ENCODE measurements at places on chromosomes 3 and 15.

- no peak for DNase-seq
Measured at GRCh38 chr3:134803051-134803505, 8.0 kb downstream of the EPHB1 start.

DNA sequence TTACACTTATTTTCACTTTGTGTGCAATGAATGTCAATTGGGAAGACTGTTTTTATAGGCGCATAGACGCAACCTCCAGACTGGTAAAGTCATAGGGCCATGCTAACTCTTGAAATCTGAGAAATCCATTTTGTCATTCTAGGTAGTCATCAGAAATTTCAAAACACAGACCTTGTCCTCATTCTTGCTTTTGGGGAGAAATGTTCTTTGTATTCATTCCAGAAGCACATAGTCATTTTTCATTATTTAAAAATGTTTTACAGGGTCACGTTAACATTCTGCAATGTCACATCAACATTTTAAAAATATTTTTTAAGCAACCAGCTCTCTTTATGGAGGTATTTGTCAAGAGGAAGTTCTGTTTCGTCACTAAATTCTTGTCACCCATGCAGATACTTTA is 898.4 kb downstream of the PDCD6IP start:
- DNase-seq = no peak

- DNase-seq = no peak
Measured at GRCh38 chr3:195255176-195255500, 15.8 kb downstream of the XXYLT1 start.

GRCh38 chr3:195443391-195443989 is 670 bp upstream of the ACAP2 start:
- DNase-seq = no peak

- no peak for DNase-seq
Measured at GRCh38 chr15:82272154-82272553, 9.5 kb downstream of the SAXO2 start.

DNA sequence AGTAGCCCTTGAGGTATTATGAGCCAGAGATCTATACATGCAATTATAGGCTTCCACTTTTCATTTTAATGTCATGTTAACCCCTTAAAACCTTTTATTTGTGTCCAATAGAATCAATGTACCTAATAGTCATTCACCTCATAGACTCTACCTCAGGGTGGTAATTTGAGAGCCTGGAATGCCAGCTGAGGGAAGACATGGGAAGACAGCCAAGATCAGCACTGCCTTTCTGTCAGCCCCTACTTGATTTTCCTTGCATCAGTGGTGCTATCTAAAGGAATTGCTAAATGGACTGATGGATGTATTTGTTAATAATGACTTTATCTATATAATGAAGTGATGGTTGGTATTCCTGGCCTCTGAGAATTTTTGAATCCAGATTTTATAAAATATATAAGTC is 113.3 kb upstream of the GBE1 start:
- no peak for DNase-seq

DNA sequence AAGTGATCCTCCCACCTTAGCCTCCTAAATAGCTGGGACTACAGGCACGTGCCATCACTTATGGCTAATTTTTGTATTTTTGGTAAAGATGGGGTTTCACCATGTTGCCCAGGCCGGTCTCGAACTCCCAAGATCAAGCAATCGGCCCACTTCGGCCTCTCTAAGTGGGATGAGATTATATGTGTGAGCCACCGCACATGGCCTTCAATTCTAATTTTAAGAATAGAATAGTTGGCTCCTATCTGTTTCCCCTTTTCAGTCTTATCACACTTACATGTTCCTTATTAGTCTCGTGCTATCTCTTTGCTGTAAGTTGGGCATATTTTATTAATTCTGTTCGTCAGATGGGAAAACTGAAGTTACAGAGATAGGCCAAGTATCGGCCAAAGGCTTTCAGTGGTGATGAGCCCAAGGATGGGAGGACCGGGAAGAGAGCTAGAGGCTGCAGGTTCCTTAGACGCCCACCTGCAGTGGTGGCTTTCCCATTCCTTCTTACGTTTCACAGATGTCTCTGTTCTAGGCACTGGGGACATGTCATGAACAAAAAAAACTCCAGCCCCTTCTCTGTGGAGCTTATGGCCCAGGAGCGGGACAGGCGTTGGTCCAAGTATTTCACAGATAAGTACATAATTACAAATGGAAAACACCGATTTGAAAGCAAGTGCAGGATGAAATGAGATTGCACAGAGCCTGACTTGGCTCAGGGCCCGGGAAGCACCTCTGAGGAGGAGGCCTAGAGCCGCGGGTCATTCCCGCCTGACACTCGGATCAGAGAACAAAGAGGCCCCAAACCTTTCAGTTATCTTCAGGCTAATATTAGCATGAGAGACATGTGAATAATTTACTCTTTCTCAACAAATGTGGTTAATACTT is 91.1 kb upstream of the KLF13 start:
- DNase-seq = no peak

DNA sequence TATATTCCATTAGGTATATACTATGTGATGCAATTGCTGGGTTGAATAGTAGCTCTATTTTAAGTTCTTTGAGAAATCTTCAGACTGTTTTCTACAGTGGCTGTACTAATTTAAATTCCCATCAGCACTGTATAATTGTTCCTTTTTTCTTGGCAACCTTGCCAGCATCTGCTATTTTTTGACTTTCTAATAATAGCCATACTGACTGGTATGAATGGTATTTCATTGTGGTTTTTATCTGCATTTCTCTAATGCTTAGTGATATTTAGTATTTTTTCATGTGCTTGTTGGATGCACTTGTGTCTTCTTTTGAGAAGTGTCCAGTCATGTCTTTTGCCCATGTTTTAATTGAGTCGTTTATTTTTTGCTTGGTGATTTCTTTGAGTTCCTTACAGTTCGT is 145.1 kb upstream of the PLSCR5 start:
- DNase-seq = no peak

DNA sequence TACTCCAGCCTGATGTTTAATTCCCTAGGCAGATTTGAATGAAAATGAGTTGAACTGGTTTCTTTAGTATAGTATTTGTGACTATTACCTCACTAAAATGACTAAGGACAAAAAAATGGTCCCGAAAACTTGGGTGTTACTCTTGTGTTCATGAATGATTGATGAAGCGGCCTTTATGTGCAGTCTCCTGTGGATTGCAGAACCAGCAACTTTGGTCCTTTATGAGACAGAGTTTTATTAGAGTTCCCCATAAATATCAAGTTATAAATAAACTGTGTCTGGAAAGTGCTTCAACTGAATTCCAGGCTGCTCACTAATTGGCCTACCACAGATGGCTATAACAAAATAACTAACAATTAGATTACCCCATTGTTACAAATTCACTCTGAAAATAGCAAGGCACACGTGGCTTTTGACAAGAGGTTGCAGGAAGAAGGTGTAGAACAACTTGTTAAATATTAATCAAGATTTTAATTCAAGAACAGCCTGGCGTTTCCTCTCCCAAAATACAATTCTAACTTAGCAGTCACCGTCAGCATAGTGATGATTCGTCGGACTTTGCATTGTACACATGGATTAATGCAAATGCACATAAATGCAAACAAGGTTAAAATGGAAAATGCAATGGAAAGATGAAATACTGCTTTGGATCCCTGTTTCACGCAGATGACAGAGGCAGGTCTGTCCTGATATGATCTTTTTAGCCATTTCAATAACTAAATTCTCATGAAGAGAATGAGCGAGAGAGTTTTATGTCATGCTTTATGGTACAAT is 567.3 kb upstream of the ZNF717 start:
- peak; percentile 10 for DNase-seq

DNA sequence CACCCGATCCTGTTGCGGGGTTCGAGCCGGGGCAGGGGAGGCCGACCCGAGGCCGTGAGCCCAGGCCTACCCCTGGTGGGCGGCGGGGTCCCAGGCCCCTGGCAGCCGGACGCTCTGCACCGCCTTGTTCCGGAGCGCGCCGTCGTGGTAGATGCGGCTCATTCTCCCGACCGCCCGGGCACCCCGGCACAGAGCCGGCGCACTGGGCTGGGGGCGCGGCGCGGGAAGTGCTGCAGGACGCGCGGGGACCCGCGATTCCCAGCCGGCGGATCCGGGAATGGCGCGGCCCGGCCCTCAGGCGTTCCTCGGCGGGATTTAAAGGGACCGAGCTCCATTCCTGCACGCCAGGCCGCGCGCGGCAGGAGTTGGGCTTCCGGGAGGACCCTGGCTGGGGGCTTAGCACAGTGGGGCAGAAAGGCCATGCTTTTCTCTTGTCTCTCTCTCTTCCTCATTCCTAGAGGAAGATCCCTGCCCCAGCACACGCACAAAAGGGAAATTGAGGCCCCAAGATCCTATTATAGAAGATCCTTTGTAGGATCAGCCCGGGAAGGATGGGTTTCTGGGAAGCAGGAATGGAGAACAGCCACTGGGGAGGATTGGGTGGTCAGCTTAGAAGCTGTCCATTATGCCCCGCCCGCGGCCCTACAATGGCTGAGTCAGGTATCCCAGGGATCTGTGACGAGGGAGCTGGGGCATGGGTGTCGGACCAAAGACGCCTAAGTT is at the start of gene ARPIN:
Gene ARPIN (minus strand): TSS at position 279 of the 723 bp plus-strand sequence. CDS start 117 bp downstream, at position 162.
- no peak for DNase-seq

- no peak for DNase-seq
Measured at GRCh38 chr3:124563376-124563775, 166.9 kb upstream of the UMPS start.

GRCh38 chr3:178203165-178203564 is 333.1 kb upstream of the KCNMB2 start:
- no peak for DNase-seq

GRCh38 chr15:55319537-55320237 is 665 bp downstream of the PIGB start:
- no peak for DNase-seq

DNA sequence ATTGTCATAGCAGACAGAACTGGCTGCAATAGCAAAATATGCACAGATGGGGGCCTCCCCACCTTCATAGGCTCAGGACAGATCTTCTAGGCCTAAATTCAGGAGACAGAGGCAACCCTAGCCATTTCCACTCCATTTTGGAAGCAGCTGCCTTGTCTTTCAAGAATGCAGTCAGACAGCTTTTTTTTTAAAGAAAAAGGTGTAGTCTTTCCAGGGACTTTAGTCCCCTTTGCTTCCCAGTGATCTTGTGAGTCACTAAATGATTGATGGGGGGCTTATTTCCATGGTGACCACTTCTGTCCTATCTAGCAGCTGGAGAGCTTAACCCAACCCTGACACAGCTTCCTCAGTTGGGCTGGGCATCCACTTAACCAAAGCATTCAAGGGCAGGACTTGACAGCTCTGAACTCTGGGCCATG is 165.9 kb downstream of the TPRG1 start:
- no peak for DNase-seq

DNA sequence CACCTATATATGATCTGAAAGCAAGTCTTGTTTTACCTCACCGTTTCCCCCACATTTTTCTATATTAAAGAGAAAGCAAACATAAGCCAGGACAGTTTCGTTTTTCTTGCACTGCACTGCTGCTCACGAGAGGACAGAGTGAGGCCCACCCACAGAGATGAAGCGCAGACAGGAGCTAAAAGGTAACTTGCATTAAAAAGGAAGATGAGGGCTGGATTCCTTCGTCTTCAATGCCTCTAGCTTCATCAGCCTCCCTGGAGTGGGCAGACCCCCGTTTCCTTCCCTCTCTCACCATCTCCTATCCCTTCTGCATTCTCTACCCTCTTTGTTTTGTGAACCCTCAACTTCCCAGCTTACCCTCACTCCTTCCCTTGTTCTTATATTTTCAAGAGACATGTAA is 18.9 kb downstream of the SUMF1 start:
- no peak for DNase-seq

GRCh38 chr3:64743156-64743886 is 55.5 kb upstream of the ADAMTS9 start:
- no peak for DNase-seq

DNA sequence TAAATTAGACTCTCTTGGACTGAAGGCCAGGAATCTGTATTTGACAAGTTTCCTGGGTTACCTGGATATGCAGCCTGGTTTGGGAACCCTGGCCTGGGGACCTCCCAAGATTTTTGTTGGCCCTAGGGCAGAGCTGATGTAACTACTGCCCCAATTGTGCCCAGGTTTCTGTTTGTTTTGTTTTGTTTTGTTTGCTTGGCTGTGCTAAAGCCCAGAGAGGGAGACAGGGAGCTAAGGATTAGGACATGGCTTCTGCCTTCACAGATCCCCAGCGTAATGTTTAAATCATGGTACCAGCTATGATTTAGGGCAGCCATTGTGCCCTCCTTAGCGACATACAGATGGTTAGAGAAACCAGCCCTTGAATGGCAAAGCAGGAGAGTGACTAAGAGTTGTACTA is 47.6 kb downstream of the ABHD5 start:
- DNase-seq = no peak

GRCh38 chr3:160633361-160634083 is 43.4 kb upstream of the ARL14 start:
- no peak for DNase-seq

- DNase-seq = no peak
Measured at GRCh38 chr15:99423186-99424130, 142.3 kb upstream of the MEF2A start.

DNA sequence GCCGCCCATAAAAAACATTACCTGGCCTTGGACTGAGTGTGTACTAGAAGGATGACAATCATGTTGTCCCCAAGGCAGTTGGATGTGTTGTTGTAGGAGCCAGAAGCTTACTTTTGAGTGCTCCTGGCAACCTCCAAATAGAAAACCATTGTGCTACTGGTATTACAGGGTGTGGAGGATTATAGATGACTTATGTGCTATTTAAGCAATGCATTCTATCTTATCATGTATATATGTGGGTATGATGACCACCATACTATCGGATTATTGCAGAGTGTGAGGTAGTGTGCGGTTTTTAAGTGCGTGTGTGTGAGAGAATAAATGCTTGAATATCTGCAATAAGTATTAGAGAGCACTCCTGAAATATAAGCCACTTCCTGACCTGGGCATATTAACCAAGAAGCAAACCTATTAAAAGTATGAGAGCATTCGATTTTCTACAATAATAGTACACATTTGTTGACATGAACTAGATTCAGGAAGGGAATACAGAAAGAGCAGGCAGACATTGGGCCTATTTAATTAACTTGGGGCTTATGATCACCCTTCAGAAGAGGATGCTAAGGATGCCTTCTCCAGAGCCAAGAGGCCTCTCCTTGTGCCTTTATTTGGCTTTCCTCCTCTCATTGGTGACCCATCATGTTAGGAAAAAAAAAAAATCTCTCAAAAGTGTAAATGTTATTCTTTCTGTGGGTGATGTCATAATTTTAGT is 11.7 kb upstream of the MBNL1 start:
- DNase-seq = no peak

DNA sequence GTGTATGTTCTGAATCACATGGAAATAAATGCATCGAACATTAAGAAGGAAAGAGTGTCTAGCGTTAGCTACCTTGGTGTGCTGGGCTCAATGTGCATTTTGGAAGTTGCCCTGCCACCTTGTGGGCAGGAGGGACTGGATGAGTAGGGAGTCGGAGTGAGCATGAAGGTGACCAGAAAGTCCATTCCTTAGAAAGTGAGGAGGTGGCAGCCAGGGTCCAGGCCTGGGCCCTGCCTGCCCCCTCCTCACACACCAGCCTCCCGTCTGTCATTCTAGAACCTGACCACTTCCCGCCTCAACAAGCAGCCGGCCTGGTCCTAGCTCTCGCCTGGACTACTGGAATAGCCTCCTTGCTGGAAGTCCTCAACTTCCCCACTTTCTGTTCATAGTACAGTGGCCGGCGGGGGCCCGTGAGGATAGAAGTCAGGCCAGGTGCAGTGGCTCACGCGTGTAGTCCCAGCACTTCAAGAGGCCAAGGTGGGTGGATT is 10.2 kb upstream of the GATA2 start:
- DNase-seq = no peak

GRCh38 chr15:79357566-79357965 is 46.7 kb downstream of the TMED3 start:
- no peak for DNase-seq

- no peak for DNase-seq
Measured at GRCh38 chr3:126523745-126524428, at the start of gene CHST13. CHST13 (plus strand) TSS chr3:126524155; CDS start chr3:126524333, 178 bp downstream.

GRCh38 chr15:62709261-62709660 is 333.3 kb upstream of the TPM1 start:
- DNase-seq = no peak
